Mesothelial cell of epicardium (in vitro differentiated cells): ENCODE measurements at places on chromosomes 6 and 20.

GRCh38 chr6:13624871-13625288 is 9.7 kb downstream of the NOL7 start:
- DNase-seq = no peak

DNA sequence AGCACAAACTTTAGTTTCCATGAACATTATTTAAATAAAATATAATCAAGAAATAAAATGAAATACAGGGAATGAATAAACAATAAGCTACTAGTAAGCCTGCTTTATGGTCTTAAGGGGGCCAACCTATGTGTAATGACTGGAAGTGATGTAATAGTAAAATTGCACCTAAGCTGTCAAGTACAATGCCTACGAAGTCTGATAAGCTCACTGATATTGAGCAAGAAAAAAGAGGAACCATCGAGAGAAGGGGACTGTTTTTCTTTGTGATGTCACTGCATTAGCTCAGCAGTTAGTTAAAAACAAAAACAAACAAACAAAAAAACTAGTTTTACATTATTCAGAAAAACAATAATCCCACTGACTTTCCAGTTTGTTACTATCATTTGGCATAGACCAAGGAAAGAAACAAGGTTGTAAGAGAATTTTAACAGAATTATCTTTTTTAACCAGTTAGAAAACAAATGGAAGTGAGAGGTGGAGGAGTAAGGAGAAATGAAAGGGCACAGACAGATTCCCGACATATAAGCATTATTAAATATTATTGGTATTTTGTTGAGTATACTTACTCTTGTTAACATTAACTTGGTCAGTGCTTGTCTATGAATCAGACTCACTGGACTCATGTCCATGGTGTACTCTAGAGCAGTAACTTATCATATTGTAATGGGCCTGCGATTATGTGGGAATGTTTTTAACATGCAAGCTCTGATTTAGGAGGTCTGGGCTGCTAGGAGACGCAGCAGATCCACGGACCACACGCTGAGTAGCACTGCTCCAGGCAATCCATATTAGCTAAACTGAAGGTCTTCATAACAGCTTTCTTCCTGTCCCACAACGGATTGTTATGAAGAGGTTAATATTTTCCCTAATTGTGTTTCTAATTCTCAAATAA is 99.6 kb upstream of the HMGCLL1 start:
- DNase-seq = no peak

- DNase-seq = no peak
These were observed 112.6 kb downstream of the FRK start for GRCh38 chr6:115947966-115948541.

GRCh38 chr6:33589731-33590530 is 9.9 kb upstream of the BAK1 start:
- no peak for DNase-seq

GRCh38 chr6:1390133-1390945 is 963 bp downstream of the FOXF2 start:
- no peak for DNase-seq

- no peak for DNase-seq
These were observed 116.1 kb upstream of the CCN2 start for GRCh38 chr6:132067286-132067685.

DNA sequence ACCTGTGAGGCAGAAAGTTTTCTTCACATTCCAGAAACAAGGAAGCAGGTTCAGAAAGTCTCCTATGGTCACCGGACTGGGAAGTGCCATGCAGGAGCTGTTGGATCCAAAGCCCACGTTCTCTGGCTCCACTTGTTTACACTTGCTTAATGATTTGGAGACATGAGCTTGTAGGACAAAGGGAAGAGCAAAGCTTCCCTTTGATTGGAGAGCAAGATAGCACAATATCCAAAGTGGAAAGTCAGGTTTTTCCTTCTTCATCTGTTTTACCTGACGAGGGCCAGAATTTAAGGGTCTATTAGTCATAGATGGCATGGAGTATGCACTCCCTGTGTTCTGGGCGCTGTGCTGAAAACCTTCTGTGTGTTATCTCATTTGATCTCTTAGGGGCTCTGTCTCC is 81.2 kb downstream of the PDE7B start:
- DNase-seq = no peak

DNA sequence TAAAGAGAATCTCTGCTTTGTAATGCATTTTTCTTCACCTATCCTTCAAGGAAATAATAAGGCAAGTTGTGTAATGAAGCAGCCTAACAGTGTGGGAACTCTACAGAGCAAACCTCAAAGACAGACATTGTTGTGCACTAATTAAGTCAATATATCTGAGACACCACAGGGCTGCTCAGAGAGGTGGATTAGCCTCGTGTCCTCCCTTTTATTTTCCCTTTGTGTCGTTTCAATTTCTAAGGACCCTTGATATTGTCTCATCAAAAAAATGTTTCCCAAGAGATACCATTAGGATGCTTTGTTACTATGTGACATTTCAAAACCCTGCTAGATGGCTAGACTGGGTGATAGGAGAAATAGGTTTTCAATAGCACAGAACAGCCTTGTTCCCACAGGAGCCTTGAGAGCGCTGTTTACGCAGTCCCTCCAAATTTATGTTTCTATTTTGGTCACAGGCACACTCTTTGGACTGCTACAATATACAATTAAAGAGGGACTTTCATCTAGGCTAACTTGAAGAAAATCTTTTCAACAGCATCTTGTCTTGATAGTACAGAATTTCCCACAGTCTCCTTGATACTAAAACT is 23.1 kb downstream of the UBE3D start:
- no peak for DNase-seq

DNA sequence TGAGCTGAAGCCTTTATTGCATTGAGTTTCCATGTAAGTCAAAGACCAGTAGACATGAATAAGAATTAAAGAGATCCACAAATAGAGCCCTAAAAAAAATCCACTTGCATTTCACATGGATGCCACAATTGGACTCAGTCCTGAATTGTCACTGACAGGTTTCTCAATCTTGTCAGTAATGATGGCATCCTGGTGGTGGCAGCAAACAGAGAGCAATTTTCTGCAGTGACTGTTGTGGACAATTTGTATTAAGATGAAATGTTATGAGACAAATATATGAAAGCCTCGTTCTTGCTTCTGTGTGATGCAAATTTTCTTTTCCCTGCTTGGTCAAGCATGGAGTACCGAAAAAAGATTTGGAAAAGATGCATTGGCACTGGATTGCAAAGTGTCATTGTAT is 278.9 kb downstream of the SAMD5 start:
- no peak for DNase-seq

- DNase-seq = no peak
These were observed 207.1 kb downstream of the NFATC2 start for GRCh38 chr20:51335329-51335841.

GRCh38 chr20:14518648-14519047 is 181.2 kb upstream of the FLRT3 start:
- DNase-seq = no peak

DNA sequence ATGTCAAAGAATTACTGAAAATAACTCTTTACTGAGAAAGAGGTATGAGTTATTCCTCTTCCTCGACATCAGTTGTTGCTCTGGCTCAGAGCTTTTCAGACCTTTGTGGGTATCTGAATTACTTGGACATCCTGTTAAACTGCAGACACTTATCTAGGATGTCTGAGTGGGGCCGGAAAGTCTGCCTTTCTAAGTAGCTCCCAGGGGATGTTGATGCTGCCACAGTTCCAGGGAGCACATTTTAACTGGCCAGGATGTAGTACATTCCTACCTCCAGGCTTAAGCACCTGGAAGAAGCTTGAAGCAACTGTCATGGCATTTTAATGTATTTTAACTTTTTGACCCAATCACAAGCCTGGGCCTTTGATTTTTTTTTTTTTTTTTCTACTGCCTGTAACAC is 265.8 kb upstream of the PLCB4 start:
- no peak for DNase-seq
